ENCODE measurements at places on chromosomes 1 and 21.

DNA sequence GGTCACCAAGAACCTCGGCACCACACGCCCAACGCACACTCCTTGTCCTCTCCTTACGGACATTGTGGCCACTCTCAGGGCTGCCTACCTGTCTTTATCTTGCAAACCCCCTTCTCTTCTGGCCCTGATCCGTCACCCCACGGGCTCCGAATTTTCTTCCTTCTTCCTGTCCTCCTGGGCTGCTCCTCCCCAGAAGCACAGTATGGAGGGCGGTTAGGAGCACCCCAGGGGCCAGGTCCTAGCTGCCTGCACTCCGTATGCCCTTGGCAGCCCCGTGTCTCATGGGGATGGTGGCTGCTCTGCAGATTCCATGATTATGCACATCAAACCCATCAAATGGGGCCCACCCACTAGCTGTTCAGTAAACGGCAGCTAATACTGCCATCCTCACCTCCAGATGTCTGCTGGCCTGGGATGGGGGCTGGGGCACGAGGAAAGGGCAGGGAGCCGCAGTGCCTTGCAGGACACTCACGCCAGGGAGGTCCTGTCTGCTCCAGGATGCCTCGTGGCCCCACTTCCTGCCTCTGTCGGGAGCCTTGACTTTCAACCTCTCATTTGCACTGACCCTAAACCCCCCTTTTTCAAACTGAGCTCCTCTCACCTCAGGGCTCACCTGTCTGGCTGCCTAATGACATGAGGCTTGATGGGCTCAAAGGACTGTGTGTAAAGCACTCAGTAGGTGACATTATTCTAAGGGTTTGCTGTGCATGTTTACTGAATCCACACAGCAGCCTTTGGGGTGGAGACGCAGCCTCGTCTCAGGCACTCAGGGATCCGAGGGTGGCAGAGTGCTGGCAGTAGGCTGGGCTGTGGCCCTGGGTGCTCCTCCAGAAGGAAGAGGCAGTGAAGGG lies 4.4 kb downstream of the TTC34 start:
- DNase-seq = no peak

DNA sequence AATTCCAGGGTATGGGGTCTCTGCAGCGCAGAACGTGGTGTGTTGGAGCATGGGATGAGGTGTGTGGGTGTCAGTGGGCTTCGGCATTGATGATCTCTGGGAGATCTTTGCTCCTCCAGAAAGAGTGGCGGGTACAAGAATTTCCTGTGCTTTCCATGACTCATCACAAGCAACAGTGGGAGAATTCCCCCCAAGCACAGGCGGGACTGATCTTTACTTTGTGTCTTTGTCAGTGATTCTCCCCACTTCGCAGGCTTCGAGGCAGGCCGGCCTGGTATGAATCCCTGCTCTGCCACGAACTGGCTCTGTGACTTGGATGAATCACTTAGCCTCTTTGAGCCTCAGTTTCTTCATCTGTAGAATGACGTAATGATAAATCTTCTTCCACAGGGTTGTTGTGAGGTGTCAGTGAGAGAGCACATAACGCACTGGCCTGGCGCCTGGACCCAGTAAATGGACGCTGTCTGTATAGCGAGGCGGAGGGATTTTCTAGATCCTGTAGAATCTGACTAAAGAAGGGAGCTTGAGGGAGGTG lies 2.0 kb downstream of the OPRD1 start:
- DNase-seq = no peak

- DNase-seq = no peak
These were observed 230.1 kb upstream of the MAP1LC3C start for GRCh38 chr1:242228991-242229390.

- no peak for DNase-seq
These were observed 4.6 kb upstream of the SMCP start for GRCh38 chr1:152873495-152873894.

DNA sequence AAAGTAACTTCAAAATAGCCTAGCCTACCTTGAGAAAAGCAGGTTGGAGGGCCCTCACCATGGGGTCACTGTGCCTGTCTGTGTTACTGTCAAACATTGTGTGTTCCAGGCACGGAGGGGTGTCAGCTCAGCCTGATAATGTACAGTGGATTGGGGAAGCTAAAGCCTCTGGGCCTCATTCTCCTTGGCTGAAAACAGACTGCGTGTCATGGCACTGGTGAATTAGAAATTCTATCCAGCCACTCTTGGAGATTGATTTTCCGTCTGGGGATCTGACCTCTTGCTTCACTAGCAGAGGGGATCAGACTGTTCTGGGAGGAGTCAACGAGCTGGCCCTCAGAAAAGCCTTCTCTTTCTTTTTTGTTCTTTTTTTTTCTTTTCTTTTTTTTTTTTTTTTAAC lies 123.5 kb upstream of the HOOK1 start:
- no peak for DNase-seq

DNA sequence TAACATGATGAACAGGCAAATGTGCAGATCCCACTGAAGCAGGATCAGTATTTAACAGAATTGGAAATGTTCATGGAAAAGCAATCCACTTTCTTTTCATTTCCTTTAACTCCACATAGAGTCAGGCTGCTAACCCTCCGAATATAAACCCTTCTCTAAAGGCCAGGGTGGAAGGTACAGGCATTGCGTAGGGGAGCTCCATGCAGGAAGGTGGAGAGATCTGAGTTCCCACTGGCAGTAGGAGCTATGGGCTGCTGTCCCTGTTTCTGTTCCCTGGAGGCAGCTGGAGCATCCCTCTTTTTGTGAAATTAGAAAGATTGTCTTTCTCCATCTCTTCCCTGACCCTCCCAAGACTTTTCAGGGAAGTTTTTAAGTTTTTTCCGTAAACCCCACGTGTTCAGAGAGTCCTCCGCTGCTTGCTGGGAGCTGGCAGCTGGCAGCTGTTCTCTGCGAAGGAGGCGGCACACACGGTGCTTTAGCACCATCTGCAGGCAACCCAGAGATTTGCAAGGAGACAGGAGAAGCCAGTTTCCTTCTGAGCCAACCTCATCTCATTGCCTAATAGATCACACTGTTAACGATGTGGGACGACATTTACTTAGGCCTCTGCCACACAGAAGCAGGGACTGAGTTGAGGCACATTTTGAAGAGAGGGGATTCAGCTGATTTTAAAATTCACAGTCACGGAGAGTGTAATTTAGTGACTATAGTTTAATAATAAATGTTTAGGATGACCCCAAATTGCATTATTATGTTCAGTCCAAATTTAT lies 55.4 kb upstream of the HOOK1 start:
- peak; percentile 19 for DNase-seq

DNA sequence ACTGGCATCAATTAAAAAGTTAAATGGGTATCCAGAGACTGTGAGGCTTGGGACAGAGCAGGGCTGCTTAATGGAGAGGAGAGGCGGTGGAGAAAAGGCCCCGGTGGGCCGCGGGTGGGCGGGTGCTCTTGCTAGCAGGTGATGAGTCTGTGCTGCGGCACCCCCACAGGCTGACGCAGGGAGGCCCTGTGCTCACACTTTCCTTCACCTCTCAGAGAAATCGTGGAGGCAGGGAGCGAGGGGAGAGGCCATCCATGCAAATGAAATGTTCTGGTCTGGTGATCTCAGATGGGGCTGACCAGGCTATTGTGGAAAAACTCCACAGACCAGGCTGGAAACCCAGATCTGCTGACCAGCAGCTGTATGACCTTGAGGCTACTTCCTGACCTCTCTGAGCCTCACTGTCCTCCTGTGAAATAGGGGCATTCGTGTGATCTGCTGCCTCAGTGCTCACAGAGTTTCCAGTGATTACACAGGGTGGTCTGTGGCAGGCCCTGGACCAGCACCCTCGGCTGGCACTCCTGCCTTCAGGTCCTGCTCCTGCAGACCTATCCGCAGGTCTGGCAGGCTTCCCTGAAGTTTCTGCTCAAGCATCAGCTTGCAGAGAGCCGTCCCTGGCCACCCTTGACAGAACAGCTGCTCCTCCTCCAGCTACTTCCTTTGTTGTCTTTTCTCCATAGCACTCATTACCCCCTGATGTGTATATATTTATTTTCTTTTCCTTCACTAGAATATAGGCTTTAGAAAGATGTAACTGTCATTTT lies 89.2 kb downstream of the BEND5 start:
- no peak for DNase-seq

- DNase-seq = peak; percentile 68
These were observed 3.5 kb downstream of the FMO2 start for GRCh38 chr1:171188388-171189266.

GRCh38 chr1:157319567-157319966 lies 181.4 kb upstream of the ETV3 start:
- DNase-seq = no peak

DNA sequence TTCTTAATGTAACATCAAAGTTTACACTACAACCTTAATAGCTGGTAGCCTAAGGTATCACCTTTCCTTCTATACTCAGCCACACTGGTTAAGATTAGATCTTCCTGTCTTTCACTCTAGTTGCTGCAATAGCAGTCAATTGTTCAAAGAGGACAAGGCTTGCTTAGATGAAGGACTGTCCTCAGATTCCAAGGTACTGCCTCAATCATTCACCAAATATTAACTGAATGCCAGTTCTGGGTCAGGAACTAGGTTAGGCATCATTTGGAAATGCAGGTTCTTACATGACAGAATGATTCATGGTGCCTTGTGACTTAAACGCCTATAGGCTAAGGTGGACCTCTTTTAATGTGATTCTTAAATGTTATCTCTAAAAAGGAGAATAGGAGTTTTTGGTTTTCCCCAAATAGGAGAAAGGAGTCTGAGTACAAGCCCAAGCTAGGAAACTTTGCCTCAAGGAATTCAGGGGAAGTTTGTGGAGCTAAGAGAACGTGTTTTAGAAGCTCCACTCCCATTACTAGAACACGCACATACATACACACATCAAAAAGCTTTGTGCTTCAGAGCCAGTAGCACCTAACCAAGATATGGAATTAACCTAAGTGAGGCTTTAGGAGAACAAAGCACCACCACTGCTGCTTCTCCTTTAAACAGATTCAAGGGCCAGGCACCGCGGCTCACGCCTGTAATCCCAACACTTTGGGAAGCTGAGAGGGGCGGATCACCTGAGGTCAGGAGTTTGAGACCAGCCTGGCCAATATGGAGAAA lies 8.5 kb upstream of the WDR47 start:
- no peak for DNase-seq

GRCh38 chr1:219871427-219872057 lies 56.8 kb downstream of the SLC30A10 start:
- no peak for DNase-seq

DNA sequence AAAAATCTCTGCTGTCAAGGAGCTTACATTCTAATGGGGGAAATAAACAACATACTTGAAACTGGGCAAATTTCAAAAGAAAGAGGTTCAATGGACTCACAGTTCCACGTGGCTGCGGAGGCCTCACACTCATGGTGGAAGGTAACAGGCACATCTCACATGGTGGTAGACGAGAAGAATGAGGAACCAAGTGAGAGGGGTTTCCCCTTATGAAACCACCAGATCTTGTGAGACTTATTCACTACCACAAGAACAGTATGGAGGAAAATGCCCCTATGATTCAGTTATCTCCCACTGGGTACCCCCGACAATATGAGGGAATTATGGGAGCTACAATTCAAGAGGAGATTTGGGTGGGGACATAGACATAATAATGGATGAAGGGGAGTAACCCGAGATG lies 226.4 kb downstream of the ZP4 start:
- DNase-seq = no peak

GRCh38 chr21:16509476-16509875 lies 779.7 kb downstream of the USP25 start:
- DNase-seq = no peak

- no peak for DNase-seq
These were observed 120.7 kb downstream of the MAP3K21 start for GRCh38 chr1:233448109-233448689.

GRCh38 chr1:33086384-33086850 lies 5.5 kb downstream of the AZIN2 start:
- DNase-seq = no peak

DNA sequence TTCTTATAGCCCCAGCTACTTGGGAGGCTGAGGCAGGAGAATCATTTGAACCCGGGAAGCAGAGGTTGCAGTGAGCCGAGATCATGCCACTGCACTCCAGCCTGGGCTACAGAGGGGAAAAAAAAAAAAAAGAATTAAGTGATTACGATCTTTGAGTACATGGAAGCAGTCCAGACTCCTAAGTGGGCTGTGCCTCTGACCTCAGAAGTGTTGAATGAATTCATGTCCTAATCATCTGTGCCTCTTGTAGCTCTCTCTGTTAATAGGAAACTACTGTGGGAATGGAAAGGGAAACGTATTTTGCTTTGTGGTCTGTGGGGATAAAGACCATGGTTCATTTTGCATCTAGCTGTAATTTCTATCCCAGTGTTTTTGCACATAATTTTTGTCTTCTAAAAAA lies 8.4 kb upstream of the IVNS1ABP start:
- no peak for DNase-seq

DNA sequence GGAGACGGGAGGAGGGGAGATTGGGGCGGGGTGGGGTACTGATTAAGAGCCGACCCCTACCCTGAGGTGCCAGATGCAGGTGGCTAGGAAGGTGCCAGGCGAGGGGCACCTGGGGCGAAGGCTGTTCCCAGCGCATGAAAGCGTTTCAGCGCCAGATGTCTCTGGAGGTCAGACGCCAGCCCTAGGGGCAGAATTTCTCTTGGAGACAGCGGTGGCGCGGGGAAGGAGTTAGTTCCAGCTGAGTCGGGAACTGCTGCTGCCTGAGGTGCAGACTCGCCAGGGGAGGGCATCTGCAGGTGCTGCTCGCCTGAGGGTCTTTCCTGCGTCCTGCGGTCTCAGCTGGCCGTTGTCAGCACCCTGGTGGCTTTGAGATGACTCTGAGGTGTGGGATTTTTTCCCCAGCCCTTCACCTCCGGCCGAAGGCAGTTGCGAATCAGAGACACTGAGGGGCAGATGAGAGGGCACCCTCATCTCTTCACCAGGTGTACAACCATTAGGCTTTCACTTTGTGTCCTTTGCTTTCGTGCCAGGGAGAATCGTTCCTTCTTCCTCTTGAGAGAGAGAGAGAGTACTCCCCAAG lies 539 bp downstream of the CGN start:
- DNase-seq = no peak

GRCh38 chr21:31880816-31881215 lies 8.0 kb downstream of the HUNK start:
- no peak for DNase-seq

GRCh38 chr21:41769933-41770332 lies 3.1 kb upstream of the RIPK4 start:
- no peak for DNase-seq

GRCh38 chr1:176416777-176417176 lies 46.2 kb upstream of the PAPPA2 start:
- DNase-seq = no peak

All from NCI-H1048 (cell line).